ENCODE measurements at places on chromosomes 16 and 17.
A peak's percentile ranks its signal among the peaks of the same experiment; 100 is the strongest.

DNA sequence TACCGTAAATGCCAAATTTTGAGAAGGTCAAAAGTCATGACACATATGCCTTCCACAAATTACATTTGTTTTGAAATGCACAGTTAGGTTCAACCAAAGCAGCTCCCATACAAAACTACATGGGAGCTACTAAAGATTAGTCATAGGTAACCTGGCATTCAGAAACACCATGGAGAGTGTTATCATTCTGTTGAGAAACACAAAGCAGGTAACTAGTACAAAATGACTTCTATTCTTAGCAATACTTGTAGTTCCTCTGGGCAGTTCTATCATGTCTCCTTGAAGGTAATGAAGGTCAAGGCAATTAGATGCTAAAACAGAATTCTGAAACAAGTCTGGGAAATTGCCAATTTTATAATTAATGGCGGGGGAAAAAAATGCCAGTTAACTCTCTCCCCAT lies 39.4 kb downstream of the KCNJ16 start:
- DNase-seq = no peak

DNA sequence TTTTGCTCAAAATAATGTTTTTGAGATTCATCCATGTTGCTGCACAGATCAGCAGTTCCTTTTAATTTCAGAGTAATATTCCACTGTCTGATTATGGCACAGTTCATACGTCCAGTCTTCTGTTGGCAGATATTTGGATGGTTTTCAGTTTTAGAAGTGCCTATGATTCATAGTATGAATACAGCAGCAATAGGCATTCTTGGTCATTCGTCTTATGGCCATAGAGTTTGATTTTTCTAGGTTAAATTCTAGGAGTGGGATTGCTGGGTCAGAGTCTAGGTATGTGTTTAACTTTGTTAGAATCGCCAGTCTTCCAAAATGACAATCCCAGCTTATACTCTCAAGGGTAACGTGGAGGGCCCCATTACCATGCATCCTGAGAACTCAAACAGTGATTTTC lies 11.5 kb upstream of the IL34 start:
- DNase-seq = no peak

DNA sequence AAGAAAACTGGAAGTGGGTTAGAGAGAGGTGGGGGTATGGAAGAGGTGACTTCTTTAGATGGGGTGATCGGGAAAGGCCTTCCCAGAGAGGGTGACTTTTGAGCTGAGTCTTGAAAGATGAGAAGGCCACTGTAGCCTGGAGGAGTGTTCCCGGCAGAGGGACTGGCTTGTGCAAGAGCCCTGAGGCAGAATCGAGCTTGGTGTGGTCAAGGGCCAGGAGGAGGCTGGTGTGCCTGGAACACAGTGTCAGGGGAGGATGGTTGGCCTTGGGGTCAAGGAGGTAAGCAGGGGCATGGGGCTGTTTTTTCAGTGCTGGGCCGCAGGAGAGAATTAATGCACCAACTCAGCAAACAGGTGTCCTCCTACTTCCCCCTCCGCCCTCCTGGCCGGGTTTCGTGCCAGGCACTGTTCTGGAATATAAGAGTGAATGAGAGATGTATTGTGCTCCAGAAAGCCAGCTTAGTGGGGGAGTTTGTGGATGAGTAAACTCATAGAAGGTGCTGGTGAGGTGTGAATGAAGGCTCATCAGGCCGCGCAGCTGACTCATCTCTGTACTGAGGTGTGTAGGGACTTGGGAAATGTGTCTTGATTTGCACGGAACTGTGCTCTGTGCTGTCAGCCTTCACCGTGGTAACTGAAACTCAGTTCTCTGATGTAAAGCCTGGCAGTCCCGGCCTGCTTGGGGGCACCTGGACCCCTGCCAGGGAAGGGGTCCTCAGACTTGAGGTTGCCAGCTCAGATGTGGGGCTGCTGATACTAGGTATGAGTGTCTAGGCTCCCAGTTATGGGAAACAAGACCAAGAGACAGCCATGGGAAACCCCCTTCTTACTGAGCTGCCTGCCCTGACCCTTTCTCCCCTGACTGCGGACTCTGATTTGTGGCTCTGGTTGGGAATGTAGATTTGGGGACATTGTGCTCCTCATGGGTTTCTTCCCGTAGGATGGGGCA lies 15.3 kb downstream of the KSR1 start:
- DNase-seq = no peak

DNA sequence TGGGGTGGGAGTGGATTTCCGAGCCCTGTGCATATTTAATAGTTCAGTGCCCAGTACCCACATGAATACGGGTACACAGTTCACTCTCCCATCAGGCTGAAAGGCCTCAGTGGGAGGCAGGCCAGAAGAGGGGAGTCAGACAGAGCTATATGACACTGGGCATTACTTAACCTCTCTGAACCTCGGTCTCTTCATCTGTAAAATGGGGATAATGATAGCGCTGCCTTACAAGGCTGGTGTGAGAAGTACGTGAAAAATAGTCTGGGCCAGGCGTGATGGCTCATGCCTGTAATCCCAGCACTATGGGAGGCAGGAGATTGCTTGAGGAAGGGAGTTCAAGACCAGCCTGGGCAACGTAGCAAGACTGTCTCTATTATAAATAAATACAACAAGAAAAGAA lies 3.6 kb downstream of the GPRC5B start:
- DNase-seq = no peak

DNA sequence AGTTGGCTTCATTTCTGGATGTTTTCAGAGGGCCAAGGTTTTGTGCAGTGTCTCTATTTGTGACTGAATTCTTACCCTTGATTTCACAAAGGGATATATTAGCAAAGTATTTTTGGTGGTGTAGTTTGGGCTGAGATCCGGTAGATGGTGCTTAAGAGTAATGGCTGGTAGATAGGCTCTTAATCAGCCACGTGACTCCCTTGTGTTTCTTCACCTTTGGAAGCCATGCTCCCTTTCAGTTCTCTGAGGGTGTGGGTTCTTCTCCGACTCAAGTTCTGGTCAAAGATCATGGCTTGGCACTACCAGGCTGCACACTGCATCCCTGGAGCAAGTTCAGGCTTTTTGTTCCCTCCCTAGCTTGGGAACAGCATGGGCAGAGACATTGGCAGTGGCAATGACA lies 887.3 kb downstream of the CDH8 start:
- no peak for DNase-seq

- no peak for DNase-seq
Measured at GRCh38 chr17:43661699-43662412, at the start of gene MEOX1. Gene MEOX1, minus strand, starts transcription at chr17:43661922. Its CDS starts 388 bp downstream, at chr17:43661534.

- DNase-seq = peak; percentile 73
Measured at GRCh38 chr17:2903193-2903974, 107.1 kb downstream of the RAP1GAP2 start.

GRCh38 chr17:17468217-17469010 lies 8.4 kb upstream of the MED9 start:
- no peak for DNase-seq

- no peak for DNase-seq
Measured at GRCh38 chr16:83924686-83925085, 25.8 kb downstream of the MLYCD start.
